A549 treated with CORT108297 at 1 μM for 4 hours (cell line): ENCODE measurements at places on chromosomes 16 and 17. TPM values are rescaled to one million over a fixed set of nuclear protein-coding genes. Genes with fewer than 3 reads are reported as not detected.

The SPHK1 gene
- total RNA-seq = 41.3 to 64.7 TPM (median 57.3 TPM) in 5 replicates

The USP36 gene
- 50.5 to 64.7 TPM (median 58.8 TPM) in 5 replicates for total RNA-seq

The RPTOR gene
- 25.8 to 35.5 TPM (median 31.7 TPM) in 5 replicates for total RNA-seq

The ABCC11 gene
- total RNA-seq = 0.06 to 0.24 TPM (median 0.20 TPM) in 4 of 5 replicates, not detected in the other

The OTOA gene
- total RNA-seq = 0.03 to 0.16 TPM (median 0.05 TPM) in 4 of 5 replicates, not detected in the other

The NEUROD2 gene
- total RNA-seq = 0.05 TPM in 1 of 5 replicates, not detected in the others
